ENCODE measurements at places on chromosomes 7 and 10. TPM values are rescaled to one million over a fixed set of nuclear protein-coding genes. Genes with fewer than 3 reads are reported as not detected.

Gene ADAP1
- 0.65 TPM for total RNA-seq

Gene KEL
- total RNA-seq = not detected

Gene TDRD1
- not detected for total RNA-seq

Gene SPAG6
- total RNA-seq = not detected

Gene NKX6-2
- not detected for total RNA-seq

Gene STEAP1
- total RNA-seq = 39.6 TPM

All from vein endothelial cell (primary cell).